Stimulated activated CD8-positive, alpha-beta memory T cell treated with anti-CD3 and anti-CD28 coated beads, Interleukin-4, amount 100 ng/mL, for 48 hours (primary cell): ENCODE measurements at places on chromosomes 6 and 20.

- DNase-seq, result no peak
Observed at GRCh38 chr6:158242071-158242606, 70.1 kb upstream of the TULP4 start.

DNA sequence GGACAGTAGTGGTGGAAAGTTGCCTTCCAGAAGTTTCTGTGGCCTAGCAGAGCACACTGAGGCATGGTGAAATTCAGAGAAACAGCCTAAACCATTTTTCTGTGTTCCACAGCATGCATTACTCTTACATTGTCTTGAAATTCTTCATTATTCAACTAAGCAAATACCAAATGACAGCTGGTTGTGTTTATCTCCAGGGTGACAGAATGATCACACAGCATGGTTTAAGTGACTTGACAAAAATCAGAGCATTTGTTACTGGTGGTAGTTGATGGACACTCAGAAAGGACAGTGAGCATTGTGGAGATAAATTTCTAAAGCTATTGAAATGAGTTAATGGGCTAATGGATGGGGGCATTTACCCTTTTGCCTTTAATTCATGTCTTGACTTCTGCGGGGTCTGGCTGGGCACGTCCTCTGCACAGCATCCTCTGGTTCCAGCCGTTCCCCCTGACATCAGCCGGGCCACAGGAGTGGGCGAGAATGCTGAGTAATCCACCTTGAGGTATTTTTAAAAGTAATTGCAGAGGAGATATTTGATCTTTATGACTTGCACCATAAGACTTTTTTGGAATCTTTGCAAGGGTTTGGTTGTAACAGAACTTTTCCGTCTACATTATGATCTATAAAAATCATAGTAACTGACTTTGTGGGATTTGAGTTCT lies 78.9 kb upstream of the SCP2D1 start:
- no peak for DNase-seq

- DNase-seq, result no peak
Observed at GRCh38 chr20:35312318-35312717, 20.1 kb upstream of the FAM83C start.

DNA sequence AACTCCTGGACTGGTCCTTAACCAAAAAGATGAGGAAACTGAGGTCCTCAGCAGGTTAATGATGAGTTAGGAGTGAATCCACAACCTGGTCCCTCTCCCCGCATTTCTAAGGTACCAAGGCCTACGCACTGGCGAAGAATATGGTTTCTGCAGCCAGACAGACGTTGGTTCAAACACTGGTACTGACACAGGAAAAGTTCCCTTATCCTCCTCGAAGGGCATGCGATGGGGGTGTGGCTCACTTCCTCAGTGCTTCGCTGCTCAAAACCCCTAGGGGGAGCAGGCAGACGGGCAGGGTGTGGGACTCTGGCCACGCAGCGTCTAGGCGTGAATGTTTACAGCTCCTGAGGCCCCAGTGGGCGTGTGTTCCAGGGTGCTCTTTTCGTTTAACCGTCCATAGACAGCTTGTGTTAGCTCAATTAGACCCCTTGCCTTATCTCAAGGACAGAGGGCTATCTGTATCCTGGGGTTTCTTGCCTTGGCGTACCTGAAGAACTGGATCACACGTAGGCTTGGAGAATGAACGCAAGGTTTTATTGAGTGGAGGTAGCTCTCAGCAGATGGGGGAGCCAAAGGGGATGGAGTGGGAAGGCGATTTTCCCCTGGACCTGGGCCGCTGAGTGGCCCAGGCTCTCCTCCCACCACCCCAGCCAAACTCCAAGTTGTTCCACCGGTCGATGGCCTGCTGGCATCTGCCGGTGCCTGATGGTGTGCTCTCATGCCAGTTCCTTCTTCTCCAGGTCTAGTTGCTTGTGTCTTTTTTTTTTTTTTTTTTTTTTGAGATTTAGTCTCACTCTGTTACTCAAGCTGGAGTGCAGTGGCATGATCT lies 31.8 kb upstream of the PTPN1 start:
- DNase-seq, result peak; percentile 82

DNA sequence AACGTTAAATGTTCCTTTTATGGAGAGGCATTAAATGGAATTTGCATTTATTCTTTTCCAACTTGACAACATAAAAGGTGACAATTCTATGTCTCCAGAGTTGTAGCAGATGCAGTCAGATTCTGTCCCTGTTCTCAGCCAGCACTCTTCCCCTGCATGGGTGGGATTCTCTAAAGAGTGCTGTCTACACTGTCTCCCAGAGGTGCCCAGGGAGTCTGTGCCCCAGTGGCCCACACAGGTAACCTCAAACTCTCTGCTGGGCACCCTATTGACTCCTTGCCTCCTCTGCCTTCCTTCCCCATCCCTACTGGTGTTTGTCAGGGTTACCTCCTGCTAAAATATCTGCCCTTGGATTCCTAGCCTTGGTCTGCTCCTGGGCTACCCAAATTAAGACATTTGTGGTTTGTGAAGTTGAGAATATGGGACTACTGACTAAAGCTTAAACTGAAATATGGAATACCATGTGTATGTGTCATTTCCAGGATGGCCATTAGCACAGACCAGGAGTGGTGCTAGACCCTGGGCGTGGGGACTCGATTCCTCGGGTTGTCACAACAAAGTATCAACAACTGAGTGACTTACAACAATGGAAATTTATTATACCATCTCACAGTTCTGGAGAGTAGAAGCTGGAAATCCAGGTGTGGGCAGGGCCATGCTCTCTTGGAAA lies 284.7 kb downstream of the CDH26 start:
- no peak for DNase-seq

- no peak for DNase-seq
Observed at GRCh38 chr20:35465976-35466375, 10.6 kb downstream of the CEP250 start.

GRCh38 chr6:7115543-7116231 lies 7.9 kb downstream of the RREB1 start:
- DNase-seq, result no peak

DNA sequence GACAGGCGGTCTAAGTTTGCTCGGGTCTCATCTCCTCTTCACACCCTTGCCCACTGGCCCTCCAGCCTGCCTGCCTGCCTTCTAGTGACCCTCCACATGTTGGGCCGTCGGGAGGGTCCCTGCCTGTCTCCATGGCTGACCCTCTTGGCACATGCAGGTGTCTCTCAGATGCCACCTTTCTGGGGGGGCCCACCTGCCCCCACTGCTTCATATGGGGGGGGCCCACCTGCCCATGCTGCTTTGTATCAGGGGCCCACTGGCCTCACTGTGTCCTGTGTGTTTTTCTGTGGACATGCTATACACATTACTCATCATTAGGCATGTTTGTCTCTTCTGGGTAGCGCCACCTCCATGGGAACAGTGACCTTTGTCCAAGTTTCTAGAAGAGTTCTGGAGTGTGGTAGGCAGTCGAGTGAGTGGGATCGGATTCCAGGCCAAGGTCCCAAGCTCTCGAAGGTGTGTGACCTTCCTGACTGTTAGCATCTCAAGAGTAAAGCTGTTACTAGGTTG lies 40.4 kb upstream of the KIF25 start:
- DNase-seq, result no peak

- DNase-seq, result no peak
Observed at GRCh38 chr6:72922401-72922800, 300.5 kb downstream of the KCNQ5 start.

GRCh38 chr6:102075539-102075938 lies 682.0 kb downstream of the GRIK2 start:
- DNase-seq, result no peak

GRCh38 chr6:137155830-137156229 lies 17.6 kb downstream of the IL22RA2 start:
- no peak for DNase-seq

- no peak for DNase-seq
Observed at GRCh38 chr20:32906200-32906599, 47.5 kb downstream of the EFCAB8 start.

DNA sequence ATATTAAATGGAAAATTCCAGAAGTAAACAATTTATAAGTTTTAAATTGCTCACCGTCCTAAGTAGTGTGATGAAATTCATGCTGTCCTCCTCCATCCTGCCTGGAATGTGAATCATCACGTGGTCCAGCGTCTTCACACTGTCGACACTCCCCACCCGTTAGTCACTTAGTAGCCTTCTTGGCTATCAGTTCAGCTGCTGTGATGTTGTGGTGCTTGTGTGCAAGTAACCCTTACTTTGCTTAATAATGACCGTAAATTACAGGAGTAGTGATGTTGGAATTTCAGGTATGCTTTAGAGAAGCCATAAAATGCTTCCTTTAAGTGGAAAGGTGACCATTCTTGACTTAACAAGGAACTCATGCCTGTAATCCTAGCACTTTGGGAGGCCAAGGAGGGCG lies 25.2 kb downstream of the RIOK1 start:
- DNase-seq, result no peak

GRCh38 chr6:79399499-79399898 lies 137.7 kb downstream of the LCA5 start:
- no peak for DNase-seq

GRCh38 chr20:48706116-48706656 lies 121.6 kb downstream of the PREX1 start:
- DNase-seq, result no peak

DNA sequence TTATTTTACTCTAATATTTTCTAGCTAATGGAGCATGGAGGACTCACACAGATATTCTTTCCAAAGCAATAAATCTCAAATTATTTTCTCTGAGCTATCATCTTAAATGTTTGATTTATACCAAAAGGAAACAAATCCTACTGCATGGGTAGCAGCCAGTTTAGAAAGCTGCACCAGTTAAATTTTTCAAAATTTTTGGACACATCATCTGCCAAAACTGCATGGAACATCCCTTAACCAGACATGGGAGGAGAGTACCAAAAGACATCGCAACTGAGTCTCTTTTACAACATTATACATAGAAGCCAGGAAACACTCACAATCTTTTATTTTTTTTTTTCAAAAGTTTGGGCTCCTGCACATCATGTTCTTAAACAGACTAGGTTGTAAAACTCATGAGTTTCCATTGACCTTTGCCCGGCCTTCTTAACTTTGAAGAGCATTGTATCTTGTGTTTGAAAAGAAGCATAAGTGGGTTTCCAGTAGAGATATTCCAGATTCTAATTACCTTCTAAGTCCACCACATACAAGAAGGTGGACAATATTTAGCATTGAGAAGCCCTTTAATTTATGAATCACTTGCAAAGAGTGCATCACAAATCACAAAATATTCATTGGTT lies 87.7 kb upstream of the HMGCLL1 start:
- DNase-seq, result no peak

- no peak for DNase-seq
Observed at GRCh38 chr20:3340443-3340842, 67.0 kb downstream of the DNAAF9 start.

DNA sequence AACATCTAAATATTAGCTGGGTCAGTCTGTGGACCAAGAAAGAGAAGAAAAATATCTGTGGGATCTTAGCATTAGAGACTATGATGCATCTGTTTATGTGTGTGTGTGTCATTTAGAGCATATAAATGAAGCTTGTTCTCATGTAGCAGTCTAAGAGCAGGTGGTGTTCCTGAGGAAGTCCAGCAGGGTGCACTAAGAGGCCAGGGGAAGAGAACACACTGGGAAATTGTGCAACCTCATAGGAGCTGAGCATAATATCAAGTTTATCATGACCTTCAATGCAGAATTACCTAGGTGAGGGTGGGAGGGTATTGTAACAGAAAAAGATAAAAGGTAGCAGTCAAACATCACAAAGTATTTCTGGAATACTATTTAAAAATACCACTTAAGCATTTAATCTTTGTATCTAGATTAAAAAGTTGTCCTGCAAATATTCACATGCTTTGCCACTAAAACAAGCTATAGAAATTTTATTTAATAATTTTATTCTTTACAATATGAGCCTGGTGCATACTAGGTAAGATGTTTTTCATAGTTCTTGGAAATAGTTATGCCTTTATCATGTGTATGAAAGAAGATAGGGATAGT lies 80.5 kb downstream of the SMPDL3A start:
- no peak for DNase-seq

DNA sequence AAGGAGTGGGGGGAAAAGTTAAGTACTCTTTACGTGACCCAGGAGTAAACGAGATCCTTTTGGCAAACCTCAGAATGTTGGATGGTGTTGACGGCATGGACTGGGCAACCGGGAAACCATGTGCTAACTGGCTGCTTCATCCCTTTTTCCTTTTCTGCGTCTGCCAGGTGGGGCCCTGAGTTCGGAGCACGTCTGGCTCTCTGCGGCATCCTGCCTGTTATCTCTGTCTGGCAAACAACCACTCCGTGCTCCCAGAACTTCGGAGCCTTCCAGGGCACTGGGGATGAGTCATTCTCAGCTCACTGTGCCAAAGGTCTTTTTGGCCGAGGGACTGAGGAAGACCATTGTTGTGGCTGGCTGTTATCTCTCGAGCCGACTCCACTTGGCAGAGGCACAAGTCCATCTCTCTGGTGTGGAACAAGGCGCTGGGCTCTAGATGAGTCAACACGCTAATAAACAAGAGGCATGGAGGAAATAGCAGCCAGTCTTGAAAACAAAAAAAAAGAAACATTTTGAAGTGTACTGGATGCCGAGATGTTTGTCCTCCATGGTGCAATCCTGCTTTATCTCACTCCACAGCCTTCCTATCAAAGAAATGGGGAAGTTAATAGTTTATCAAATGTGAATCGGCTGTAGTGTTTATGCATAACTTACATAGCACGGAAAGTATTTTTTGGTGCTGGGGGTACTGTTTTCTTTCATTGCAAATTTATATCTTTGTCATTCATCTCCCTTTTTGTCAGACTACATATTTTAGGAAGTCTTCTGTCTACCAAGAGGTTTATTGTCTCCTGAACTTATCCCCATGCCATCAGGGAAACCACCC lies 64.6 kb upstream of the TXNDC5 start:
- DNase-seq, result no peak

GRCh38 chr20:9672027-9672426 lies 157.6 kb downstream of the LAMP5 start:
- DNase-seq, result no peak

GRCh38 chr20:10277616-10278015 lies 59.0 kb downstream of the SNAP25 start:
- no peak for DNase-seq

DNA sequence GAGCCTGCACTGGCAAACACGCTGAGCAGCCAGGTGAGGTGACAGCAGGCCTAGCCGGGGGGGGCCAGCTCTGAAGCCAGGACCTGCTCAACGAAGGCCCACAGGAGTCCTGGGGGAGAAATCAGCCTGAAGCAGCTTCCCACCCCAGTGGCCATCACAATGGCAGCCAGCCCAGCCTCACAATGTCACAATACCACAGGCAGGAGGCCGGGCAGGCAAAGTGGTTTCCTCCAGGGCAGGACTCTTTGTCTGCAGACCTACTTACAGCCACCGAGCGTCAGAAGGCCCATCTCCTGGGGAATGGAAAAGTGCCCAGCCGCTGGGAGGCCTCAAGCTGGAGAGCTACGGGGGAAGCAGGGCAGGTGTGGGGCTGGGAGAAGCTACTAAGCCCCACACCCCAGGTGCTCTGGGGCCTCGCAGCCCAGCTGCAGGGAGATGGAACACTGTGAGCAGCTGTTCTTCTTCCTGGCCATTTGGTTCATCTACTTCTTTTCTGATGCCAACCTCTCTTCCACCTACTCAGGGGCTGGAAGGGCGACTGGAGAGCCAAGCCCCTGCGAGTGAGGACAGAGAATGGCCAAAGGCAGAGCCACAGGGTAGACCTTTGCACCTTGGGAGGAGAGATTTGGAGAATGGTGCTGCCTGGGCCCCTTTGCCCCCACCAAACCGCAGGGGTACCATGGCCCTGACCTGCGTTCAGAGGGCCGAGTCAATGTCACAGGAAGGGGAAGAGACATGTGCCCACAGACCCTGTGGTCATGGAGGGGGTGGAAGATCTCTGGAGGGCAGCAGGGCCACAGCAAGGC lies 22.3 kb upstream of the AVP start:
- DNase-seq, result no peak

- no peak for DNase-seq
Observed at GRCh38 chr6:90218959-90219208, 77.8 kb downstream of the BACH2 start.
